Anterior cingulate cortex (tissue), 58 donors: ENCODE measurements at places on chromosomes 7 and 10.

DNA sequence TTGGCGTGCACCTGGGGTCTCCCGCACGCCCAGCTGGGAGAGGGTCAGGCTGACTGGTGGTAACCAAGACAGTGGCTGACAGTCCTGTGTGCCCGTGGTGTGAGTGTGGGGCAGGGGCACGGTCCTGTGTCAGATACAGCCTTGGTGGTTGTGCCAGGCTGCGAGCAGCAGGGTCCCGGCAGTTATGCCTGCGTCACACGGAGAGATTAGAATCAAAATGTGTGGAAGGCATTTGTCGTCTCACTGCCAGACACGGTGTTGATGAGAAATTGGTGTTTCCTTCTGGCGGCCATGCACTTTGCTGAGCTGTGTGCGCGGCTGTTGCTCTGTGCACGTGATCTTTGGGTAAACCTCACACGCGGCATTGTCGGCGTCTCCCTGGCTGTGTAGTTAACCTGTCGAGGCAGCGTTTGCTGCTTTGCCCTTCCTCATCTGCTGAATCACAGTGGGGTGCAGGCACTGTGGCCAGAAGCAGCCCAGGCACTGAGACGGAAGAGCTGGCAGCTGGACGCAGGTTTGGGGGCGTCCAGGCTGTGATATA, 87.7 kb downstream of the NKX6-2 start:
- no peak for DNase-seq

DNA sequence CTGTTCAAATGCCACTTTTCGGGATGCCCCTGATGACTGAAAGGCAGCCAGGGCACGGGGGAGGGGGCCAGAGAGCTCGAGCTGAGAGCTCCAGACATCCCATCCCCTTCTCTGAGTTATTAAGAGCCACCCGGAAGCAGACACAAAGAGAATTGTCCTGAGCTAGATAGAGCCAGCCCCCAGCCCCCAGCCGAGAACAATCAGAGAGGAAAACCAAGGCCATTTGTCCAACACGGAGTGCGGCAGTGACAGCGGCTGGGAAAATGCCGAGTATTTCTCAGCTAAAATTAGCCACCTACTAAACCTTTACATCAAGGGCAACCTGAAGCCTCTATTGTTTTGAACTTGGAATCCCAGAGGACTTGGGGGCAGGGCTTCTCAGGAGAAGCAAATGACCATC, 51.0 kb downstream of the UNC5B start:
- DNase-seq = no peak

DNA sequence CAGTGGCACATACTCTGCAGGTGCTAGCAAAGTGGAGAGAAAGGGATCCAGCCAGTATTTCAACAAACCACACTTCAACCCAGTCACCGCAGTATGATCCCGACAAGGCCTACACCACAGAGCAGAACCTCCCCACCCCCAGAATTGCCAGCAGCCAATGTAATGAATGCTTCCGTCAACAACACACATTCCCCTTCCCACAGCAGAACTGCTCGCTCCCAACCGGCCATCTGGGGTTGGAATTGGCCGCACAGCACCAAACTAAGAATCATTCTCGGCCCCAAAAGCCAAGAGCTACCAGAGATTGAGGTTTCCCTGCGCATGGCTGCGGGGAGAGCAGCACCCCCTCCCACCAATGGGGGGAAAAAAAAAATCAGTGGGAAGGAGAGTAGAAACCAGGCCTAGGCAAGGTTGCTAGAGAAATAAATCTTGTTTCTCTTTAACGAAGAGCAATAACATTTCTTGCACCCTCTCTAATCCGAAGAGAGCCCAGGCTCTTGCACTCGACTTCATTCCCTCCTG, 1.1 kb downstream of the WASL start:
- no peak for DNase-seq

DNA sequence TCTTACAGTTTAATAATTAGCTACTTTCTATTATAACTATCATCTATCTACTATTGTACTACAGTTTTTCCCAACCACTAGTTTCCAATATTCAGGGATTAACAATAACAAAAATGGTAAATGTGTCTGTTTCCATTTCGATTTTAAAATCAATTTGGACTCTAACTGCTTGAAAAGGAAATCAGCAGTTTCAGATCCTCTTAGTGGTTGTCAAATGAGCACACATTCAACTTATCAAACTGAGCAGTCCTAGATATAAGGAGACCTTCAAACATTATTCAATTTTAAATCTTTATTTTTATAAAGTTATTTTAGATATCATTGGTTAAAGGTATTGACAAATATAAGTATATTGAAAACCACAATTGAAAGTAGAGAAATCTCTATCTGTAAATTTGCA, 46.8 kb upstream of the CD36 start:
- DNase-seq = no peak

- DNase-seq = no peak
Measured at GRCh38 chr7:94100723-94101345, 96.7 kb upstream of the BET1 start.

DNA sequence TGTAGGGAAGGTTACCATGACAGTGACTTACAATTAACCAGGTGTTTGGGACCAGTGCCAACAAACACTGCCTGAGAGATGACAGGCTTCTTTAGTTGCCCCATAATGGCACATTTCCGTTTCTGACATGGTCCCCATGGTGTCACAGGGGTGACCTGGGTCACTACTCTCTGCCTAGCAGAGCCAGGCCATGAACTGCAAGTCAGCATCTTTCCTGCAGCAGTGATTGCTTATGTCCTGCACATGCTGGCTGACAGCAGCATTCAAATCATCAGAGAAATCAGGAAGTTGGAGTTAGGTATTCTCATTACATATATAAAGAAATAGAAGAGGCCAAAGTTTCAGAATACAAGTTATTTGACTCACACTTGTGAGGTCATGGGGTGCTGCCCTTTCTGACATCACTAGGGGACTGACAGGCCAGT, 47.1 kb upstream of the ZNRF2 start:
- no peak for DNase-seq

DNA sequence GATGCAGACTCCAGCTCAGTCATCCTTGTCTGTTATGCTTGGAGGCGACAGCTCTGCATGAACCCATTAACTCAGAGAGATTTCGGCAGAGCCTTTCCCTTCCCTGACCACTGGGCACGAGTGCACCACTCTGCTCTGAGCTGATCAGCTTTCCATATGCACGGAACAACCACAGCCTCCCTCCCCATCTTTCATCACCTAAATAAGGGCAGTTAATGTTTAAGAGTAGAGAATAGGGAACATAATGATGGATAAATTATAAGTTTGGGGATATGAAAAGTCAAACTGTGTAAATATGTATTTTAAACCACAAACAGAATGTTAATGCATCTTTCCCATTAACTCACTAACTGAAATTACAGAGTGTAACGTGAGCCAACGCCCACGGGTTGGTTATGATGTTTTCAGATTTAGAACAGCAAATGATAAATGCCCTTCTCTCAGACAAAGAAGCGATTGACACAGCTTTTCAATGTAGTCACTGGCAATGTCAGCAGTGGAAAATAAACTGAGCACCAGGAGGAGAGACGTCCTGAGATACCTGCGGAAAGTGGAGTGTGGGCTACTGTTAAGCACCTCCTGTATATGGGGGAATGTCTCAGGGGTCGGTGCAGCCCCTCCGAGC, 658.2 kb downstream of the LRMDA start:
- DNase-seq = no peak

- no peak for DNase-seq
Measured at GRCh38 chr10:116557305-116557880, 11.7 kb downstream of the PNLIP start.

GRCh38 chr7:84110400-84110799, 84.2 kb downstream of the SEMA3A start:
- no peak for DNase-seq

DNA sequence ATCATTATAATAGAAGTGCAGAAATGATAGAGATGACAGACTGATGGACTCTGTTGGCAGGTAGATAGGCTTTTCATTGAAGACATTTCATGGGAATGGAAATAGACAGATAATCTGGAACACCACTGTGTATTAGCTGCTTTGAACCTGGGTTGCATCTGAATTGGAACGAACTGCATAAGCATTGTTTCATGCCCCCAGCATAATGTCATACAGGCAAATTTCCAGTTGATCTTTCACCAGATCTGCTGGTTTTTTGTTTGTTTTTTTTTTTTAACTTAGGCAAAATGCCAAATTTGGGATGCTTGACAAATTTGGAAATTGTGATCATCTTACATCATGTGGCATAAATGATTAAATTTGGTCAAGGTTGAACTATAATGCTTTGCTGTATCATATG, 172.1 kb upstream of the AOAH start:
- DNase-seq = no peak

DNA sequence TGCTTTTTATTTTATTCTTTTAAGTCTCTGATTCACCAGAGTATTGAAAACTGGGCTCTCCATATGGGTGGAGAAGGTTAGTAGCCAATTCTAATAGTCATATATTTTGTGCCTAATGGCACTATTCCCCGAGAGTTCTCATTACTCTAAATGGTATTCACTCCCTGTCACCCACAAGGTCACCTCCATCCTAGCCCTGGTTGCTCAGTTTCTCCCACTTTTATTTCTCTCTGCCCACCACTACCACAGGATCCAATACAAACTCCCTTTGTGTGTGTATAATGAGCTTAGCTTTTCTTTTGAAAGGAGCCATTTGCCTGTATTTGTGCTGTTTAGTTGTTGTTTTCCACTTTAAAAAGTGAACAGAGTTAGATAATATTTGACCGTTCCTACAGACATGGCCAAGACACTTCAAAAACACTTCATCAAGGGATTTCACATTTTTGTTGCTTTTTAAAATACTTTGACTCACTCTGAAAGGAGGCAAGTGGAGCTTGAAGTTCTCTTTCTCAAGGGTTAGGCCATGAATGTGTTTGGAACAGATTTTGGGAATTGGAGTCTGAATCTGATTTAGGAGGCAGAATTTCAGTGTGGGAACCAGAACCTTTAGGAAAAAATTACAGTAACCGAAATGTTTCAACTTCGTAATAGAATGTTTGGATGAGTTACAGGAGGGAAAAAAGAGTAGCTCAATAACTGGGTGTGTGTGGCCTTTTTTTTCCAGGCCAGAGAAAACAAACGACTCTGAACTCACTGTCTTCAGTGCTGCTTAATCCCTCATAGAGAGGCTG, 321.3 kb downstream of the BICC1 start:
- DNase-seq = no peak

- no peak for DNase-seq
Measured at GRCh38 chr10:61301575-61301974, 151.6 kb downstream of the TMEM26 start.

DNA sequence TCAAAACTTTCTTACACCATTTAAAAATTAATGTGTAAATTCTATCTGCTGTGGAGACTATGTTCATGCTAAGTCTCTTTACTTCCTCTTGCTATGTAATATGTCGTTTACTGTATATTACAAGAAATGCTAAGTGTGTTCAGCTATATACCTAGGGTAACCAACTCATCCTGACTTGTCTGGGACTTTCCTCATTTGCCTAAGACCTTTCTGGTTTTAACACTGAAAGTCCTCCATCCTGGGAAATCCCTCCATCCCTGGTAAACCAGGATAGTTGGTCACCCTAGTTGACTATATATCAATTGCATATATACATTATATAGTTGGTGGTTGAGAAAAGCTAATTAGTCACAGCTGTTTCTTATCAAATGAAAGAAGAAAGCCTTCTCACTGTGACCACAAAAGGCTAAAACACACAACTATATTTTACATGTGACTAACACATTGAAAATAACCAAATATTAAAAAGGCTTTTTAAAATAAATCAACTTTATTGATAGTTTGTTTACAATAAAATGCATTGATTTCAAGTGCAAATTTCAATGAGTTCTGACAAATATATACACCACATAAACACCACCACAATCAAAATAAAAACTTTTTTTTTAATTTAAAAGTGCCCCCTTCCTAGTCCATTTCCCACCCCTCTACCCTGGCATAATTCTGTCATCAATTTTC, 167.7 kb upstream of the INHBA start:
- no peak for DNase-seq

GRCh38 chr10:54665095-54665494, 135.9 kb downstream of the PCDH15 start:
- no peak for DNase-seq

GRCh38 chr10:33214174-33214573, 120.3 kb downstream of the NRP1 start:
- DNase-seq = no peak
